ENCODE measurements at places on chromosomes 13 and 19.
A peak's percentile ranks its signal among the peaks of the same experiment; 100 is the strongest.

GRCh38 chr13:100922599-100922998 lies 248.0 kb upstream of the TMTC4 start:
- DNase-seq = no peak

- DNase-seq = no peak
Measured at GRCh38 chr13:100298691-100299090, 209.8 kb downstream of the PCCA start.

- DNase-seq = no peak
Measured at GRCh38 chr13:101383595-101383994, 32.7 kb downstream of the NALCN start.

GRCh38 chr13:111515307-111515617 lies 194.8 kb downstream of the TEX29 start:
- no peak for DNase-seq

DNA sequence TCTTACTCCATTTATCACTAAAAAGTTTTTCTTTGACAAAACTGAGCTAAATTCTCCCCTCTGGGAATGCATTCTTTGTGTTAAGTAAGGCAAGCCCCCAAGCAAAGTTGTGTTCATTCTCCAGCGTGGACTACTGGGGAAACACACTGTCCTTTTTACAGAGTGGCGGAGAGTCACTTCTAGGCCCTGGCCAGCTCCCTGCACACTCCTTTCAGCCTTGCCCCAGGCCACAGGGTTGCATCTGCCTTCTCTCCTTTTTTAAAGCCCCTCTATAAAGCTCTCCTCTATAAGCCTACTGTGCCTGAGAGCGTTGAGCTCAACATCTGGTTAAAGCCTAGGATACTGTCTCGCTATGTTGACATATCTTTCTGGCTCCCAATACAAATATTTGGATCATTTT lies 803.4 kb downstream of the PCDH17 start:
- no peak for DNase-seq

DNA sequence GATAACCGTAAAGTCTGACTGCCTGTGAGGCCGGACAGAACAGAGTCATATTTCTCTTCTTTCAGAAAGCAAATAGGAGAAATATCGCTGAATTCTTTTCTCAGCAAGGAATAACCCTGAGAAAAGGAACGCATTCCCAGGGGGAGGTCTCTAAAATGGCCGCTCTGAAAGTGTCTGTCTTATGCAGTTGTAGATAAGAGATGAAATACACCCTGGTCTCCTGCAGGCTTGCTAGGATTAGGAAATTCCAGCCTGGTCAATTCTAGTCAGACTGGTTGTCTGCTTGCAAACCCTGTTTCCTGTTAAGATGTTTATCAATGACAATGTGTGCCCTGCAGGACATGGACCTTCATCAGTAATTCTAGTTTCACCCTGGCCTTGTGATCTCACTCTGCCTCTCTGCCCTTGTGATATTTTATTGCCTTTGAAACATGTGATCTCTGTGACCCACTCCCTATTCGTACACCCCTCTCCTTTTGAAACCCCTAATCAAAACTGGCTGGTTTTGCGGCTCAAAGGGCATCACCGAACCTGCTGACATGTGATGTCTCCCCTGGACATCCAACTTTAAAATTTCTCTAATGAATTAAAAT lies 934.8 kb upstream of the SPRY2 start:
- DNase-seq = no peak

DNA sequence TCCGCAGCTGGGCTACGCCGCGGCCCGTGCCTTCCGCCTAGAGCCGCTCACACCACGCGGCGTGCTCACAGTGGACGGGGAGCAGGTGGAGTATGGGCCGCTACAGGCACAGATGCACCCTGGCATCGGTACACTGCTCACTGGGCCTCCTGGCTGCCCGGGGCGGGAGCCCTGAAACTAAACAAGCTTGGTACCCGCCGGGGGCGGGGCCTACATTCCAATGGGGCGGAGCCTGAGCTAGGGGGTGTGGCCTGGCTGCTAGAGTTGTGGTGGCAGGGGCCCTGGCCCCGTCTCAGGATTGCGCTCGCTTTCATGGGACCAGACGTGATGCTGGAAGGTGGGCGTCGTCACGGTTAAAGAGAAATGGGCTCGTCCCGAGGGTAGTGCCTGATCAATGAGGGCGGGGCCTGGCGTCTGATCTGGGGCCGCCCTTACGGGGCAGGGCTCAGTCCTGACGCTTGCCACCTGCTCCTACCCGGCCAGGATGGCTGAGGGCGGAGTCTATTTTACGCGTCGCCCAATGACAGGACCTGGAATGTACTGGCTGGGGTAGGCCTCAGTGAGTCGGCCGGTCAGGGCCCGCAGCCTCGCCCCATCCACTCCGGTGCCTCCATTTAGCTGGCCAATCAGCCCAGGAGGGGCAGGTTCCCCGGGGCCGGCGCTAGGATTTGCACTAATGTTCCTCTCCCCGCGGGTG lies 7.4 kb downstream of the DBP start:
- DNase-seq = no peak

DNA sequence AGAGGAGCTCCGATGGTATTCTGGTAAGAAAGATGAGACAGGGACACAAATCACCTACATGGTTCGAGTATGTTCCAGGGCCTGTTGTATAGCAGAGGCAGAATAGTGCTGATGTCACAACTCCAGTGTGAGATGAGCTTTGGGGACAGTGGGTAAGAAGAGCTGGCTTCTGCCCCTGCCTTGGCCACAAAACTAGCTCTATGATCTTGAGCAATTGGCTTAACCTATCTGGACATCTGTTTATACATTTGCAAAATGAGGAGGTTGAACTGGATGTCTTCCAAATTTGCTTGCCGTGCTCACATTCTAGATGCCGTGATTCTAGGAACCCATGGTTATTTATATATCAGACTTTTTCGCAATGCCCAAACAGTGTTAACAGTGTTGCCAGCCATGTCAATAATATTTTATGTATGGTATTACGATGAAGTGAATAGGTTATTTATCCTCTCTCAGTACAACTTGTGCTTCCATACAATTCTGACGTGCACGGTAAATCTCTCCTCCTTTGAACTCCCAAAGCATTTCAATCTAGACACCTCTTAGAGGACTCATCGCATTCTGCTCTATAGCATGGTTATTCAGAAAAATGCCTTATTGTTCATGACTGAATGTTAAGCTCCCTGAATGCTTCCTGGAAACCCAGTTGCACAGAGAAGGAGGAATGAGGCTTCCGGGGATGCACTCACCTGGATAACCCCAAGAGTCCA lies 316.0 kb downstream of the FOXO1 start:
- DNase-seq = no peak

DNA sequence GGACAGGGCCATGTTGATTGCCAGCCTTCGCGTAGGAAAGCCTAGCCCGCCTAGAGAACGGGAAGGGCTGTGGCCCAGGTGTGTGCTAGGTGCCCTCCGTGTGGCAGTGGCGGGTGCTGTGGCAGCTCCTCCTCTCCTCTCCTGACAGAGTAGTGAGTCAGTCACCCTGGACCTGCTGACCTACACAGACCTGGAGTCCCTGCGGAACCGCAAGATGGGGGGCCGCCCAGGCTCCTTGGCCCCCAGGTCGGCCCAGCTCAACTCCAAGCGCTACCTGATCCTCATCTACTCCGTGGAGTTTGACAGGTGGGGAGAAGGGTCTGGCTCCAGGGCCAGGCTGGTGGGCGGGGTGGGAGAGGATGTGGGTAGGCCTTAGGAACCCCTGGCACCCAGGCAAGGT lies 11.1 kb downstream of the CCDC61 start:
- DNase-seq = no peak

GRCh38 chr13:90300015-90300414 lies 1047.5 kb upstream of the MIR17HG start:
- DNase-seq = no peak

DNA sequence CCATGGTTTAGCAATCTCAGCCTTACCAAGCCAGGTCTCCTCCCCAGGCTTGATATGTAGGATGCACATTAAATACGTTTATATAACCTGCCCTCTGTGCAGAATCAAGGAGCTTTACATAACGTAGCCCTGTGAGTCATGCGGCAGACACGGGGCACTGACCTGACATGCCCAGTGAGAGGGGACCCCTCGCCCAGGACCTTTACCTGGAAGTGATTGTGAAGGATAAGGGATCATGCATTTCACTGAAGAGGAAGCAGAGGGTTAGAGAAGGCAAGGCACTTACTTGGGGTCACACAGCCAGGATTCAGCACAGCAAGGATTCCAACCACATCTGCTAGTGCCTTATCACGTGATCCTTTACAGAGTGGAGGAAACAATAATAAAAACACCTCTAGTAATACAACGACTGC lies 18.9 kb upstream of the FOSB start:
- DNase-seq = no peak

GRCh38 chr13:47291107-47291656 lies 394.3 kb upstream of the HTR2A start:
- no peak for DNase-seq

- DNase-seq = no peak
Measured at GRCh38 chr19:33350538-33351309, 22.8 kb upstream of the CEBPG start.

- peak; percentile 22 for DNase-seq
Measured at GRCh38 chr13:94548821-94549231, 47.1 kb downstream of the TGDS start.

- no peak for DNase-seq
Measured at GRCh38 chr13:62687732-62688131, 1272.1 kb upstream of the PCDH20 start.

DNA sequence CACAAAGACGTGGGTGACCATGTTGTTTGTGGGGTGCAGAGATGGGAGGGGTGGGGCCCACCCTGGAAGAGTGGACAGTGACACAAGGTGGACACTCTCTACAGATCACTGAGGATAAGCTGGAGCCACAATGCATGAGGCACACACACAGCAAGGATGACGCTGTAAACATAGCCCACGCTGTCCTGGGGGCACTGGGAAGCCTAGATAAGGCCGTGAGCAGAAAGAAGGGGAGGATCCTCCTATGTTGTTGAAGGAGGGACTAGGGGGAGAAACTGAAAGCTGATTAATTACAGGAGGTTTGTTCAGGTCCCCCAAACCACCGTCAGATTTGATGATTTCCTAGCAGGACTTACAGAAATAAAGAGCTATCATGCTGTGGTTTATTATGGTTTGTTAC lies 5.6 kb downstream of the KLK2 start:
- no peak for DNase-seq

GRCh38 chr19:35211545-35212230 lies 16.9 kb downstream of the FAM187B start:
- peak; percentile 68 for DNase-seq

GRCh38 chr13:49545661-49546060 lies 39.7 kb downstream of the RCBTB1 start:
- no peak for DNase-seq

DNA sequence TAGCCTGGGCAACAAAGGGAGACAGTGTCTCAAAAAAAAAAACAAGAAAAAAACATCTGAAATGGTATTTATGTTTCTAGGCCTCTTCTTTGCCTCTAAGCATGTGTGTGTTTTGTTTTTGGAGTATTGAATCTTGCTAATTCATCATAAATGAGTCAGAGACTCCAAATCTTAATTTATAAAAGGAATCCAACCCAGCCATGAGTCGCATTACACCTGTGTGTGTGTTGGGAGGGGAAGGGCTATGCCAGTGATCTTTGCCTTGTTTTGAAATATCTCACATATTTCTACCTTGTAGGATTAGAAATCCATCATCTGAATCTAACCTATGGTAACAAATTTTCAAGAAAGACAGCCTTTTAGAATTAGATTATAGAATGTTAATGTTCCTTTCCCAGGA lies 4.0 kb downstream of the ZNF331 start:
- no peak for DNase-seq

DNA sequence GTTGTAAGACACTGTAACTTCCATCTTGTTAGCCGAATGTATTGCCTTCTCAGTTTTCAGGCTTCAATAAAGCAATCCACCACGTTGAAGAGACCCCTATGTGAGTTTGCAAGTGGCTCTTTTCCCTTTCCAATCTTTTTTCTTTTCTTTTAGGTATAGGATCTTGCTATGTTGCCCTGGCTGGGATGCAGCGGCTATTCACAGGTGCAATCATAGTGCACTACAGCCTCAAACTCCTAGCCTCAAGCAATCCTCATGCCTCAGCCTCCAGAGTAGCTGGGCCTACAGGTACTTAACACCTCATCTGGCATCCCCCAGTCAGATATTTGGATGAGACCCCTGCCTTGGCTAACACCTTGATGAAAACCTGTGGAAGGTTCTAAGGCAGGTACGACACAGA lies 33.5 kb upstream of the FEM1A start:
- DNase-seq = no peak

- DNase-seq = no peak
Measured at GRCh38 chr19:18109341-18109732, 11.8 kb downstream of the MAST3 start.

DNA sequence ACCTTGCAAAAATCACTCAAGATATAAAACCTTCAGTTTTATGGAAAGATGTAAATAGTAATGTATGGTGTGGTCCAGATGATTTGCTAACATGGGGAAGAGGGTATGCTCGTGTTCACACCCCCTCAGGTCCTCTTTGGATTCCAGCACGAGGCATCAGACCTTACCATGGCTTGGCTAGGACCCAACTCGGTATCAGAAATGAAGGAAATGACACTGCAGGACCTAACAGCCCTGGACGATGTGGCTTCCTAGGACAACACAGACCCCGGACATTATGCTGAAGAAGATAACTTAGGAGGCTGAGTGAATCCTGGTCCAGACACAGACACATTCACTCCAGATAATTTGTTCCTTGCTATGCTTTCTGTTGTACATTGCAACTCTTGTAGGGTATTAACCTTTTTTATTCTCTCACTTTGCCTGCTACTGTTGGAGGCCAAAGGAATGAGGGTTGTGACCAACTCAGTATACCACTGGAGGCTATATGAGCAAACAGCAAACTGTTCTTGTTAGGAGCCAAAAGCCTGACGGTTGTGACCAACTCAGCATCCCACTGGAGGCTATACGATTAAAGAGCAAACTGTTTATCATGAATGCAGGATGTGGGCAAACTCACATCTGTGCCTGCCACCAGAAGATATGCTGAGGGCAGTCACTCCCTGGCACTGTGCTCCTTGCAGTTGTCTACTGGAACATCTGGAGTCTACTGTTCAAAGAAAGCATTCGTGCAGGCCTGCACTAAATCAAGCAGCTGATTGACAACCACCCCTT lies 121.7 kb downstream of the ZNF429 start:
- DNase-seq = no peak

DNA sequence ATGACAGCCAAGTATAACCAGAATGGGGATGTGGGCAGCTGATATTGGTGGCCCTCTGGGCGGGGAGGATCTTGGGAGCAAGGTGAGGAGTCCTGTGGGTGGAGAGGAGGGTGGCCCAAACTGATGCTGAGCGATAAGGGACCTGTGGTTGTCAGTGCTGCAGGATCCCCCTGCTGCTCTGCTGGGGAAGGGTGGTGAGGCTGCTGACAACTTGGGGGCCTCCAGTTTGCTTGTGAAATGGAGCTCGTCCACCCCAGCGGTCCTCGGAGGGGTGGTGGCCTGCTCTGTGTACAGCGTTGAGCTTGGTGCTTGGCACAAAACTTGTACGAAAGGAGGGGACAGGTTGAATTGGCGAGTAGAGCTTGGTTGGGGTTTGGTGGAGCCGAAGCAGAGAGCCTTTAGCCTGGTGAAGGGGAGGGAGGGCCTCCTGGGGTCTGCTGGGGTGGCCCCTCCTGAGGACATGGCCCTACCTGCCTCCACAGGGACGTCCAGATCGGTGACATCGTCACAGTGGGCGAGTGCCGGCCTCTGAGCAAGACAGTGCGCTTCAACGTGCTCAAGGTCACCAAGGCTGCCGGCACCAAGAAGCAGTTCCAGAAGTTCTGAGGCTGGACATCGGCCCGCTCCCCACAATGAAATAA lies 2.9 kb downstream of the RPS11 start:
- no peak for DNase-seq
